ENCODE measurements at places on chromosomes 12 and 14. TPM values are rescaled to one million over a fixed set of nuclear protein-coding genes. Genes with fewer than 3 reads are reported as not detected.

STAC3 gene
- total RNA-seq: 5.1 TPM

NANOG gene
- total RNA-seq: not detected

TAS2R43 gene
- 1.9 TPM for total RNA-seq

WSCD2 gene
- not detected for total RNA-seq

JPH4 gene
- total RNA-seq: not detected

GRCh38 chr12:69898236-69898635 lies 73.2 kb downstream of the MYRFL start:
- H3K4me1 ChIP-seq: no peaks in the 10 kb centered on the region
- H3K27ac ChIP-seq: no peak overlapping the region
- DNase-seq: no peak
- H3K4me3 ChIP-seq: no peak overlapping the region
- H3K27me3 ChIP-seq: no peaks in the 10 kb centered on the region

- no peaks in the 10 kb centered on the region for H3K36me3 ChIP-seq
- no peak for DNase-seq
- H3K27me3 ChIP-seq: no peaks in the 10 kb centered on the region
- H3K4me1 ChIP-seq: no peaks in the 10 kb centered on the region
- H3K27ac ChIP-seq: no peak overlapping the region
Measured at GRCh38 chr14:47207617-47208016, 467.8 kb downstream of the MDGA2 start.

DNA sequence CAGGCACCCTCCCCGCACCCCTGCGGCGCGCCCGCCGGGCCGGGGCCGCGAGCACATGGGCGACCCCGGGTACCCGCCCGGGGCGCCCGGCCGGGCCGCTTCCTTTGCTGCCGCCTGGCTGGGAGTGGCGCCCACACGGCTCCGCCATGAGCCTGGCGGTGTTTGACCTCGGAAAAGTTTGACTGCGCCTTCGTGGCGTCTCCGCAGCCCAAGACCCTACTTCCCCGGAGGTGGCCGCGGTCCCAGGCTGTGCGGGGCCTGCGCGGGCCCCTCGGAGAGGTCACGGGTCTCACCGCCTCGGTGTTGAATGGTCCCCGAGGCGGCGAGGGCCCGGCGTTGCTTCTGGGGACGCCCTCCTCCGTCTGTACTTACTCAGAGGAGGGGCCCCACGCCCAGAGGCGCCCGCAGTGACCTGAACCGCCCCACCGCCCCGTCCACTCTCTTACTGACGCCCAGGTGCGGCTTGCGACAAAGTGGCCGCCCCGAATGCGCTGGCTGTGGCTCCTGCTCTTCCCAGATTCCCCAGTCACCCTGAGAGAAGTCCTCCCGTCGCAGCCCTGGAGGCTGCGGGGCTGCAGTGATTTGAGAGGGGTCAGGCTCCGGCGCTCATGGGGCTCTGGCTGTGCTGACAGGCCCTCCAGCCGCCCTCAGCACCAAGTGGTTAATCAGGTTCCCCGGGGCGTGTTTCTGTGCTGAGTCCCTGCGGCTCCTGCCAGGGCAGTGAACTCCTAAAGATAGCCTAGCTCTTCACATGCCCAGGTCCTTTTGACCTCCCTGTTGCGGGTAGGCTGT lies 5.8 kb downstream of the KMT5A start:
- H3K4me3 ChIP-seq: peak overlapping the region; percentile 81
- H3K36me3 ChIP-seq: peaks cover 34% of the 10 kb centered on the region
- peak overlapping the region; percentile 87 for H3K27ac ChIP-seq
- peak; percentile 24 for DNase-seq
- H3K27me3 ChIP-seq: no peaks in the 10 kb centered on the region
- H3K4me1 ChIP-seq: peaks cover 45% of the 10 kb centered on the region

DNA sequence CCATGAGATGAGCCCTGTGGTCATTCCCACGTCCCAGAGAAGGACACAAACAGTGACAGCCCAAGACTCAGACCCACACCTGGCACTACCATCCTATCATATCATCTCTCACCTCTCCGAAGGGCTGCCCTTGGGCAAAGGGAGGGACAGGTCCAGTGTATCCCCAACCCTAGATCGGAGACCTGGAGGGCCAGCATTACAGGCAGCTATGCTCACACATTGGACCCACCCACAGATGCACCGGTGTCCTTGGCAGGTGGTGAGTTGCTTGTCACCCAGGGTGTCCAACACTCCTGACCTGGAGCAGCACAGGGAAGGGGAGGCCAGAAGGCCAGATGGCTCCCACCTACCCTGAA lies 117.4 kb downstream of the DICER1 start:
- no peaks in the 10 kb centered on the region for H3K36me3 ChIP-seq
- H3K4me1 ChIP-seq: no peaks in the 10 kb centered on the region
- no peak overlapping the region for H3K4me3 ChIP-seq
- no peak overlapping the region for H3K27ac ChIP-seq
- peaks cover 4% of the 10 kb centered on the region for H3K27me3 ChIP-seq

- H3K4me3 ChIP-seq: no peak overlapping the region
- H3K27me3 ChIP-seq: peaks cover 4% of the 10 kb centered on the region
- H3K4me1 ChIP-seq: no peaks in the 10 kb centered on the region
- DNase-seq: no peak
Measured at GRCh38 chr12:2386566-2386965, 333.8 kb downstream of the CACNA1C start.

- no peak overlapping the region for H3K4me3 ChIP-seq
- H3K27me3 ChIP-seq: no peaks in the 10 kb centered on the region
- no peak for DNase-seq
- no peaks in the 10 kb centered on the region for H3K4me1 ChIP-seq
- H3K27ac ChIP-seq: no peak overlapping the region
Measured at GRCh38 chr14:100842799-100843198, 16.9 kb downstream of the MEG3 start.

GRCh38 chr12:128009108-128009507 lies 257.9 kb upstream of the TMEM132C start:
- H3K27me3 ChIP-seq: no peaks in the 10 kb centered on the region
- H3K4me3 ChIP-seq: no peak overlapping the region
- no peaks in the 10 kb centered on the region for H3K4me1 ChIP-seq

DNA sequence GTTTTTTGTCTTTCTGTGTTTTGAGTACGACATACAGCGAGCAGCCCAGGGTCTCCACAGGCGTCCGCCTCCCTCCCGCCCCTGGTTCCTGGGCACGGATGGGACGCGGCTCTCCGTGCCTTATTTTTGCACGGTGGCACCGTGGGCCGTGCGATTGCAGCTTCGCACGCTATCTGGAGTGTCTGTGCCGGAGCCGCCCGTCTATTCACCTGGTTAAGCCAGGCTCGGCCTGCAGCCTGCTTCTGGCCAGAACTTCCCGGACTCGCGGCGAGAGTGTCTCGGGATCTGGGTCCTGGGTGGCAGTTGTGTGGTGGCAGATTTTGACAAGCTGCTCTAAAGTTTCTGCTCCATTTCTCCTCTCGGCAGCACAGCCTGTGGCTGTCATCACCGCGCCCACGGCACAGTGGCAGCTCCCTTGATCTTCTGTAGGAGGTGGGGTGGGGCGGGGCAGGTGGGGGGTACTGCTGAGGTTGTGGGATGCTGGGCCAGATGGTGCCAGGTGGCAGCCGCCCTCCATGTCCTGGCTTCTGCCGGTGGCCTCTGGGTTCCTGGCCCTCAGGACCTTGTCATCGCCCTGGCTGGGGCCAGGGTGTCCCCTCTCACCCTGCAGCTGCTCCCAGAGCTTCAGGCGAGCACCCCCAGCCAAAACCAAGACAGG lies 2.9 kb downstream of the MMP17 start:
- no peaks in the 10 kb centered on the region for H3K36me3 ChIP-seq
- no peak overlapping the region for H3K27ac ChIP-seq
- H3K4me3 ChIP-seq: no peak overlapping the region
- peak; percentile 19 for DNase-seq

GRCh38 chr12:57837864-57838562 lies 8.5 kb downstream of the CTDSP2 start:
- peak overlapping the region; percentile 86 for H3K27ac ChIP-seq
- H3K4me3 ChIP-seq: no peak overlapping the region

DNA sequence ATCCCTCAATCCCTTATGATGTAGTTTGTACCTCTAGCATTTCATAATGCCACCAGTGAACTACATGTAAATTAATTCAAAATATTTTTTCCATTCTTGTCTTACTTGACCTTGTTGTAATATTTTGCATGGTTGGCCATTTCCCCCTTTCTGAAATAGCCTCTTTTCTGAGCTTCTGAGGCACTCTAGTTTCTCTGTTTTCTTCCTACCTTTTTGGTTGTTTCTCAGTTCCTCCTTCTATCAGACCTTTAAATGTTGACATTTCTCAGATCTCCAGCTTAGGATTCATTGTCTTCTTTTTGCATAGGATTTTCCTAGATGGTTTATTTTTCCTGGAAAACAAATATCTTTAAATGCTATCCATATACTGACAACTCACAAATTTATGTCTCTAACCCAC lies 9.8 kb upstream of the RMST start:
- no peaks in the 10 kb centered on the region for H3K4me1 ChIP-seq
- H3K27ac ChIP-seq: no peak overlapping the region
- no peak for DNase-seq
- no peak overlapping the region for H3K4me3 ChIP-seq
- no peaks in the 10 kb centered on the region for H3K36me3 ChIP-seq
- no peaks in the 10 kb centered on the region for H3K27me3 ChIP-seq

DNA sequence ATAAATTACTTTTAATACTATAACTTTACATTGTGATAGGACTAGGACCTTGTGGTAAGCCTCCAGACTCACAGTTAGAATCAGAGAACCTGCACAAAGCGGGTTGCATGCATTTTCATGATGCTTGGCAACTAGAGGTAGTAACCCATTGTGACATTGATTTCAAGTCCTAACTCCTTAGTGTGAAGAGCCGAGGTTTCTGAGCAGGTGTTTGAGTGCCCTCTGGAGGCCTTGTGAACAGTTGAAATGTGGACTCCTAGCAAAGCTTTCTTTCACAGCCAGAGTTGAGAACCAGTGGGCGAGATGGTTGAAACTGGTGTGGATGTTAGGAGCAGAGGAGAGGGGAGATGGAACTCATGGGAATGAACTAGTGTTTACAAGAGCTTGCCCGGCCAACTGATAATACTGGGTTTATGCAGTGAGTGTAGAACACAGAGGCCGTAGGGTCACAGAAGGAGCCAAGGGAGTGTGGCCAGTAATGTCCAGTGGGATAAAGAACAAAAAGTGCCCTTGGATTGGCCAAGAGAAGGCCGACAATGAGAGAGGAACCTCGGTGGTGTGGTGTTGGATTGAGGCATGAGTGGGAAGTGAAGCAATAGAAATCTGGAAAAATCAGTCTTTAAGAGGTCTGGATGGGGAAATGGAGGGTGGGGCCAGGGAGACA lies 10.9 kb downstream of the ZNF664 start:
- no peak overlapping the region for H3K27ac ChIP-seq
- H3K4me3 ChIP-seq: no peak overlapping the region
- DNase-seq: peak; percentile 68
- peaks cover 11% of the 10 kb centered on the region for H3K36me3 ChIP-seq
- no peaks in the 10 kb centered on the region for H3K27me3 ChIP-seq
- peaks cover 4% of the 10 kb centered on the region for H3K4me1 ChIP-seq

- H3K27ac ChIP-seq: no peak overlapping the region
- H3K4me3 ChIP-seq: no peak overlapping the region
- DNase-seq: no peak
- H3K36me3 ChIP-seq: peaks cover 6% of the 10 kb centered on the region
Measured at GRCh38 chr12:68414988-68415387, 82.8 kb upstream of the MDM1 start.

- no peak overlapping the region for H3K27ac ChIP-seq
- H3K4me3 ChIP-seq: no peak overlapping the region
- H3K36me3 ChIP-seq: no peaks in the 10 kb centered on the region
- H3K4me1 ChIP-seq: no peaks in the 10 kb centered on the region
- peaks cover 7% of the 10 kb centered on the region for H3K27me3 ChIP-seq
Measured at GRCh38 chr12:65784289-65785015, 39.8 kb upstream of the HMGA2 start.

DNA sequence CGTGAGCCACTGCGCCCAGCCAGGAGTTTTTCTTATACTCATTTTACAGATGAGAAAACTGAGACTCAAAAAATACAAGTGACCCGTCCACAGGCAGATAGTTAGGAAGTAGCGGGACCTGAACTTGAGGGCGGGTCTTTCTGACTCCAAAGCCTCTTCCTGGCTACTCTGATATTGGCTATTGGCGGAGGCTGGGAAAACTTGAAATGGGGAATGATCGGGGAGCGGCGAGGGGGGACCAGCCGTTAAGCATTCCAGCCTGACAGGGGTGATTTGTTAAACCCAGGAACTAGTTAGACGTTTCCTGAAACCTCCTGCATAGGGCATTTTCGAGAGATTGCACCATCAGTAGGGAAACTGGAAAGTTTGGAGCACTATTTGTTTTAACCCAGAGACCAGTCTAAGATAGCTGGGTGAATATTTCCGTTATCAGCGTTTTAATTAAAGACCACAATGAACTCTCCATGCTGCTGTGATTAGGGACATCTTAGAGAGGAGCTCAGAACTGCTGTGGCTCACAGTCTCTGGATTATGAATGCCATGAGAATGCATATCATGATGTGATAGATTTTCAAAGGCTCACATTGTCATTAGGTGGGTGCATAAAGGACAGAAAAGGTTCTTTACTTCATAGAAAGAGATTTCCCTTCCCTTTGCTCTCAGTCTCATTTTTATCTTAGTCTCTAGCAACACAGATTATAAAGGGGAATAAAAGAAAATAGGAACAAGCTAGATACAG lies 2.5 kb downstream of the NR1H4 start:
- H3K36me3 ChIP-seq: no peaks in the 10 kb centered on the region
- H3K4me3 ChIP-seq: no peak overlapping the region
- no peak for DNase-seq

DNA sequence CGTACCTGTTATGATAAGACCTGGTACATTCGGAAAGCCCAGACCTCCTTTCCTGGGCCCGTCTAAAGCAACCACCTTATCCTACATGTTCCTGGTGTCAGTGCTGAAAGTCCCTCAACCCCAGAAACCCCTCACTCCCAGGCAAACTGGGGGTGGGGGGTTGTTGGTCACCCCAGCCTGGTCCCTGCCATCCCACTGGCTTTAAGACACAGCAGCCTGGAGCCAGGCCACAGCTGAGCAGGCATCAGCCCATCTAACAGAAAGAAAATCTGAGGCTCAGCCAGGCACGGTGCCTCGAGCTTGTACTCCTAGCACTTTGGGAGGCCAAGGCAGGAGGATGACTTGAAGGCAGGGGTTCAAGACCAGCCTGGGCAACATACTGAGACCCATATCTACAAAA lies 4.5 kb downstream of the SELPLG start:
- H3K27me3 ChIP-seq: no peaks in the 10 kb centered on the region
- H3K36me3 ChIP-seq: peaks cover 72% of the 10 kb centered on the region
- DNase-seq: no peak
- peak overlapping the region; percentile 98 for H3K4me3 ChIP-seq

GRCh38 chr12:64806593-64807460 lies 17.6 kb upstream of the TBC1D30 start:
- peaks cover 48% of the 10 kb centered on the region for H3K27me3 ChIP-seq
- H3K27ac ChIP-seq: no peak overlapping the region
- H3K4me3 ChIP-seq: no peak overlapping the region
- H3K36me3 ChIP-seq: no peaks in the 10 kb centered on the region

GRCh38 chr12:120342175-120343038 lies 14.8 kb upstream of the PLA2G1B start:
- DNase-seq: no peak
- peaks cover 3% of the 10 kb centered on the region for H3K36me3 ChIP-seq
- H3K4me1 ChIP-seq: no peaks in the 10 kb centered on the region
- no peak overlapping the region for H3K27ac ChIP-seq
- no peak overlapping the region for H3K4me3 ChIP-seq
- peaks cover 11% of the 10 kb centered on the region for H3K27me3 ChIP-seq

GRCh38 chr12:52903285-52903854 lies 1.5 kb downstream of the KRT8 start:
- peaks cover 7% of the 10 kb centered on the region for H3K4me1 ChIP-seq
- no peak overlapping the region for H3K4me3 ChIP-seq
- peak; percentile 38 for DNase-seq
- H3K36me3 ChIP-seq: no peaks in the 10 kb centered on the region
- peaks cover under 1% of the 10 kb centered on the region for H3K27me3 ChIP-seq

- H3K27ac ChIP-seq: no peak overlapping the region
- H3K4me1 ChIP-seq: no peaks in the 10 kb centered on the region
- no peak for DNase-seq
- H3K27me3 ChIP-seq: no peaks in the 10 kb centered on the region
Measured at GRCh38 chr14:81772381-81772780, 238.7 kb upstream of the SEL1L start.
